M059J (cell line): ENCODE measurements at places on chromosomes 13 and 19. TPM values are rescaled to one million over a fixed set of nuclear protein-coding genes. Genes with fewer than 3 reads are reported as not detected.

DNA sequence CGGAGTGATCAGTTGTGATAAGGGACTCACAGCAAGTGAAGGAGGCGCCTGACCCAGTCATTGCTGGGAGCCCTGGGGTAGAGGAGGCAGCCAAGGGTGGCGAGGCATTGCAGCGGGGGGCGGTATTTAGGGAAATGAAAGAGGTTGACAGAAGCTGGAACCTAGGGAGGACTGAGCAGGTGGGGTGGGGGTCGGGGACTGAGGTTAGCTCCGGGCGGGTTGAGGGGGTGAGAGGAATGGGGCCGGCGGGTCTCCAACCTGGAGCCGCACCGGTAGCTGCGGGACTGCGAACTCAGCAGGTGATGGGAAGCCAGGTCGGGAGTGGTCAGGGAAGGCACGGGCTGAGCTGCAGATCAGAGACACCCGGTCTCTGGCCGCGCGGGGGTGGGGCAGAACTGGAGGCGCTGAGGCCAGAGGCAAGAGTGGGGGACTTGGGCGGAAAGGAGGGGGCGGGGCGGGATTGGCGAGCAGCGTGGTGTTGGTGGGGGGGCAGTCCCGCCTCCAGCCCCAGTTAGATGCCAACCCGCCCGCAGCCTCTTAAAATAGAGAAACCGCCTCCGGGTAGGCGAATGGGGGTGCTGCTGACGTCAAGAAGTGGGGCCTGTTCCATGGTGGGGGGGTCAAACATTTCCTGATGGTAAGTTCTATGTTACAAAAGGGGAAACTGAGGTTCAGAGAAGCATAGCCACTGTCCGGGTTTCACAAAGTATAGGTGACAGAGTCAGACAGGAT, 1.5 kb downstream of the MAST3 start:
- DNase-seq = no peak

The TMEM255B gene
- total RNA-seq = 0.44 and 3.5 TPM in 2 replicates

DNA sequence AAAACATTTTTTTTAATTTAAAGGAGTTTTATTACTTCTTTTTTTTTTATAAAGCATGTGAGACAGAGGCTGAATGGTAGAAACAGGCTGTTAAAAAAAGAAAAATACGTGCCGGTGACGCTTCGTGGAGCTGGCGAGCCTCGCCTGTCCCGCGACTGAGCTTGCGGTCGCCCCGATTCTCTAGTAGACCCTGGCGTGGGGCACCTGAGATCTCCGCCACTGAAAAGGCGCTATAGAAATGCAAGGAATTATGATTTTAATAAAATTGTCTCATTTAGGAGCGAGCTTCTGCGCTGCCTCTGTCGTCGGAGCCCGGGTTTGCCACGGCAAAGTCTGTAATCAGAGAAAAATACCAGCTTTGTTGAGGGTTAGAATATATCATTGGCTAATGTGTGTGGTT, 18.4 kb downstream of the NFIX start:
- peak; percentile 59 for DNase-seq

GRCh38 chr13:77114271-77114670, 87.3 kb upstream of the FBXL3 start:
- no peak for DNase-seq

DNA sequence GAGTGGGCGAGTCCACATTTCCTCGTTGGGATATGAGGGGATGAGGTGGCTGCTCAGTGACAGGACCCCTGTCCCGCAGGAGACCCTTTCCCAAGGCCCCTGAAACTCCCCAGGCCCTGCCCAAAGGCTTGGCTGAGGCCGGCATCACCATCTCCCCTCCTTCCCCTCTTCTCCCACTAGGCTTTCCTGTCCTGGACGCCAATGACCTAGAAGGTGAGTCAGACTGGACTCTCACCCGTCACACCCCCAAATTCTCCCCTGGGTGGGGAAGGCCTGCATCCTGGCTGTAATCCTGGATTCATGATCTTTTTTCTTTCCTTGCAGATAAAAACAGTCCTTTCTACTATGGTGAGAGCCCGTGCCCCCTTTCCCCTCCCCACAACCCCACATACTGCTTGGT, 5.3 kb downstream of the FXYD3 start:
- no peak for DNase-seq

The AP2S1 gene
- 365 and 428 TPM in 2 replicates for total RNA-seq

DNA sequence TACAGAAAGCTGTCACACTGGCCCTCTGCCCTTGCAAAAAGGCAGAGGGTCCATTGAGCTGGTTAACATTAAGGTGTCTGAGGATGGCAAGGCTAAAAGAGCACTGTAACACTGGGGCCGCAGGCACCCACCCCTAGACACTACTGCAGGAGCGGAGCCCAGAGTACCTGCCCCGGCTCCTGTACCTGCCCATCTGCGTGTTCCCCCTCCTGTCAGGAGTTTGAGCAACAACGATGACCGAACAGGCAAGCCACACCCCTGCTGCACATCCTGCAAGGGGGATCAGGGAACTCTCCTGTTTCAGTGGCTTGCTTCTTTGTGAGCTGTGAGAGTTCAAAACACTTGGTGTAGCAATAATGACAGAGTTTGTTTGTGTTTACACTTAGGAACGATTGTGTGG, 117.4 kb upstream of the STARD13 start:
- DNase-seq = no peak

DNA sequence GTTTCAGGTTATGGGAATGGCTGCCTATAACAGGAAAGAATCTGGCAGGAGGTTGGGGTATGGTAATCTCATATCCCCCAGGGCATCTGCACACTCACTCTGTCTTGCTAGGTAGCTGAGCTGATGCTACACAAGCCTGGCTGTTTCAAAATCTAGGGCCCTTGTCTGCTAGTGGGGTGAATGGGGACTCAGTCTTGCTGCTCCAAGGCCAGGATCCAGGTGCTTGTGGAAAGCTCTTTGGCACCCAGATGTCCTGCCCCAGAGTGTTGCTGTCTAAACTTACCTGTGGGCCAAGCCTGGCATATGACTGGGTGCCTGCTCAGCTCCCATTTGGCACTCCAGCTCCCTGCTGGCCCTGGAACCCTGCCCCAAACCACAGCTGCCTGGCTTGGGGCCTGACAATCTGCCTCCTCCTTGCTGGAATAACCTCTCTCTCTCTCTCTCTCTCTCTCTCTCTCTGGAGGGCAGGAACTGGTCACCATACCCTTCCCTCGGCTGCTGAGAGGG, 158.1 kb upstream of the TSC22D1 start:
- DNase-seq = peak; percentile 86

GRCh38 chr13:60265566-60265965, 101.8 kb upstream of the DIAPH3 start:
- DNase-seq = no peak

DNA sequence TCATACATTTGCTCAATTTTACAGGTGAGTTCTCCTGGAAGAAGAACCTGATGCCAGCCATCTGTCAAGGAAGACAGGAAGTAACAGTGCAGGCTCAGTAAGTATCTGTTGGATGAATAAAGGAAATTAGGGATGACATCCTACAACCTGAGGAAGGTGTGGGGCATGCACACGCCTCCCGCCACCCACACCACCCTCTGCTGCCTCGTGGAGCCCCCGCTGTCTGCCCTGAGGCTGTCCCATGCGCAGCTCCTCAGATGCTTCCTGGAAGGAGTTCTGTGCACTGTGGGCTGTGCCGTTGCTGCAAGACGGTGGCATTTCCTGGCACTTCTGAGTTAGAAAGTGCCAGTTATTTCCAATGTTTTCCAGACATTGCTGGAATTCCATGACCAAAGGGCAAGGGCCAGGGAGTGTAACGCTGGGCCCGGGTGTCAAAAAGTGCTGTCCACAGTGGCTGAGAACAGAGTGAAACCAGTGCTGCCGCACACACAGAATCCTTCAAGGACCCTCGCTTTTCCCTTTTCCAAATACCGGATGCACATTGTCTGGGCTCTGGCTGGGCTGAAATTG, 4.2 kb upstream of the TEX29 start:
- DNase-seq = no peak

The MZF1 gene
- 5.9 and 10.3 TPM in 2 replicates for total RNA-seq

The C19orf81 gene
- total RNA-seq = 1.0 and 4.9 TPM in 2 replicates

The SEMA6B gene
- total RNA-seq = 0.89 and 1.6 TPM in 2 replicates

GRCh38 chr13:113669755-113670341, 2.8 kb downstream of the GRK1 start:
- DNase-seq = no peak

The LHFPL6 gene
- total RNA-seq = 24.9 and 39.0 TPM in 2 replicates

- no peak for DNase-seq
Measured at GRCh38 chr13:45776748-45777147, 74.6 kb downstream of the CBY2 start.

DNA sequence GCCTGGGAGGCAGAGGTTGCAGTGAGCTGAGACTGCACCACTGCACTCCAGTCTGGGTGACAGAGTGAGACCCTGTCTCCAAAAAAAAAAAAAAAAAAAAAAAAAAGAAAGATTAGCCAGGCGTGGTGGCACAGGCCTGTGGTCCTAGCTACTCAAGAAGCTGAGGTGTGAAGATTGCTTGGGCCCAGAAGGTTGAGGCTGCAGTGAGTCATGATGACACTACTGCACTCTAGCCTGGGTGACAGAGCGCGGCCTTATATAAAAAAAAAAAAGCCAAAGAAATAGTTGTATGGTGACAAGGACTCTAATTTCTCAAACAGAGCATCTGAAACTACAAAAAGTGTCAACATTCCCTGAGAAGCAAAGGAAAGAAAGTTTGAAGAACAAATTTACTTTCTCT, 3.4 kb downstream of the PBX4 start:
- peak; percentile 86 for DNase-seq

DNA sequence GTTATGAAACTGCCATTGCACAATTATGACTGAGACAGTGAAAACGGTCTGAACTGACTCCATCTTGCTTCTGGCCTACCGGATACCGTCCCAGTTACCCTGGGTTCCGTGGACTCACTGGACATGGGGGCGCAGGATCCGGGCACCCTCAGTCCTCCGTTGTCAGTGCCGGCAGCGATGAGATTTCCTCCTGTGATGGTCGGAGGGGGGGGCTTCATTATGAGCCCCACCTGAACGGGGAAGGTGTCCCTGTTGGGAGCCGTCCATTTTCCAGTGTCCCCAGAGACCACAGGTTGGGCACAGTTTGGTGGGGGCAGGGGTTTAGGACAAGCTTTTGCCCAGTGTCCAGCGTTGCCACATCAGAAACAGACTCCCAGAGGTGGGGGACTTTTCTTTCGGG, 23.4 kb downstream of the TMEM255B start:
- no peak for DNase-seq

The ZSCAN1 gene
- total RNA-seq = 1.2 TPM in 1 of 2 replicates, not detected in the other

The ZNF584 gene
- total RNA-seq = 11.6 and 14.2 TPM in 2 replicates

DNA sequence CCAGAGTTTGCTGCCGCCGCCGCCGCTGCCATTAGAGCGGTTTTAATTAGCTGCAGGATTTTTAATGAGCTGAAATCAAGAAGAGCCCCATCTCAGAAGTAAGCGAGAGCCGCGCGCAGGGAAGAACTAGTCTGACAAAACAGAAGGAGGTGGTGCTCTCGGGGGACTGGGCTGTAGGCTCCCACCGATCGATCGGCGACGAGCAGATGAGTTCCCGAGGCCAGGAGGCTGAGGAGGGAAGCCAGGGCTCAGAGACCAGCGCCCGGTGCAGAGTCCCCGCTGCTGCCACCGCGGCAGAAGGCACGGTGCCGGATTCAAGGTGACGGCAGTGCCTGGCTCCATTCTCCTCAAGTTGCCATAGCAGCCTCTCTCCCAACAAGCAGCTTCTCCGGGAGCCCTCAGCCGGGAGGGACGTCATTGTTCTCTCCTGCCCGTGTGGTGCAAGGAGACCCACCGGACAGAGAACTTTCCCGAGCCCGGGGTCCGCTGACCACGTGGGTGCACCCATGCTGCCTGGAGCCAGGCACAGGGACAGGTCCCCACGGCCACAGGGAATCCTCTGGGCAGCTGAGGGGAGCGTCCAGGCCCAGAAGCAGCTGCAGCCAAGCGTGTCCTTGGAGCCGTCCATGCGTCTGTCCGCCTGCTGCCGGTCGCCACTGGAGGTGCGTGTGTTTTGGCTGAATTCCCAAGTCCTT, 62.9 kb downstream of the CHST8 start:
- no peak for DNase-seq

The FLT3 gene
- total RNA-seq = 0.12 TPM in 1 of 2 replicates, not detected in the other

- DNase-seq = peak; percentile 93
Measured at GRCh38 chr19:48325265-48325910, at the start of gene EMP3. TSS of gene EMP3 (plus strand) at chr19:48325552. CDS start at chr19:48326845, 1,293 bp downstream.

GRCh38 chr19:41993612-41994483, at the start of gene ATP1A3:
TSS of gene ATP1A3 (minus strand) at chr19:41994230. CDS start at chr19:41994076, 154 bp downstream.
- peak; percentile 39 for DNase-seq

DNA sequence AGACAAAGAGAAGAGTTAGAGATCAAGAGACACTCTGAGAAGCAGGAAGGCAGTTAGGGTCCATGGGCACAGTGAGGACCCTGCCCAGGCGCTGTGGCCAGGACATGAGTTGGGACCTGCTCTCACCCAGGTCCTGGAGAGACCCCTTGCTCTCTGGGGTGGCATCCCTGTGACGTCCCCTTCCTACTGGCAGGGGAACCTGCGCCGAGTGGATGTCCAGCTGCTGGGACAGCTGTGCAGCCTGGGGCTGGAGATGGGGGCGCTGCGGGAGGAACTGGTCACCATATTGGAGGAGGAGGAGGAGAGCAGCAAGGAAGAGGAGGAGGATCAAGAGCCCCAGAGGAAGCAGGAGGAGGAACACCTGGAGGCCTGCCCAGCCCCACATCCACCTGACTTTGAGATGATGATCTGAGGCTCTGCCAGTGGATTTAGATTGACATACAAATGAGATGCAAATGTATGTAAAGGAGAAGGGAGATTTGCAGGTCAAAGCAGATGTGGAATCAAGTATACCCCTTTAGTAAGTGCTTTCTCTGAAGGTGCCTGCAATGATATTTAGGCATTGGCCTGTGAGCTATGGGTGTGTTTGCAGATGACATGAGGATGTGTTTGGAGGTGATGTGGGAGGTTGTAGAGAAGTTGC, 978 bp downstream of the ERICH4 start:
- no peak for DNase-seq
